AG10803 (cell line): ENCODE measurements at places on chromosomes 16 and 17.

- DNase-seq = no peak
Measured at GRCh38 chr16:57540387-57540786, 2.1 kb upstream of the ADGRG5 start.

GRCh38 chr16:15996432-15997109, 47.2 kb downstream of the ABCC1 start:
- peak; percentile 83 for DNase-seq

GRCh38 chr17:4840893-4841242, 7.7 kb downstream of the MINK1 start:
- DNase-seq = no peak

GRCh38 chr16:3854750-3855541, 25.6 kb downstream of the CREBBP start:
- DNase-seq = no peak

DNA sequence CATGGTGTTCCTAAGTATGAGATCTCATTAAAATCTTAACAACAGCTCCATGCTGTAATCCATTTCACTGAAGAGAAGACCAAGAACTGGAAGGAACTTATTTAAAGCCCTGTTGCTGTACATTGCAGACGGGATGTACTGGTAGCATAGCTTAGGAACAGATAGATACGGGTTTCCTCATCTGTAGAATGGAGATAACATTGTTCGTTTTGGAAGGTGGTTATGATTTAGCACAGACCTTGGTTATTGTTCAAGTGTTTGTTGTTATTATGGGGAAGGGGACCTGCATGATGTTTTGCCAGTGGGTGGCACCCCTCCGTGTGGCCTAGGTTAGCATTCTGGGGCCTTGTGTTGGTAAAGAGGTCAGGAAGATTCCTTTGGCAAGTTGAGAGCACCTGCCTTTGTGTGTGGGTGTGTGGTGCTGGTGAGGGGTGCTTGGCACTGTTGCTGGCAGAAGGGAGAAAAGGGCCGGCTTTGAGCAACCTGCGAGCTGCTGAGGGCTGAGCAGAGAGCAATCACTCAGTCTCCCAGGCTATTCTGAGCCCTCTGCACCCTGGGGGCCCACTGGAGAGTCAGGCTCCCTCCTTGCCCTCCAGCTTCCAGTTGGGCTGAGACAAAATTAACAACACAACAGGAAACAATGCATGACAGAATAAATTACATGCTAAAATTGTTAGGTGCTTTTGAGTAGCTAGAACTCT, 2.3 kb downstream of the TAOK2 start:
- no peak for DNase-seq

DNA sequence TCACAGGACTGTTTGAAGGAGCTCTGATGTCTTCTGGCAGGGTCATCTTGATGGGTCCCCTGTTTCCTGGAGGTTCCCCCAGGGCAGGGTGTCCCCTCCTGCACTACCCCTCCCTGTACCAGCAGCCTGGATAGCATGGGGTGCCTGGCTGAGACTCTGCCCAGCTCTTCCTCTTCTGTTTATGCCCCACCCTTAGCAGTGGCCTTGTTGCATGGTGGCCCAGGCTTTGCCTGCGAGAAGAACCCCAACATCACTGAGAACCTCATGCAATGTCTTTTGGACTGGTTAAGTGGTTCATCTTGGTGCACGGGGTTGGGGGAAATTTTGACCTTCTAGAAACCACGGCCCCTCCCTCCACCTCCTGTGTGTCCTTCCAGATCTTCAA, 121.8 kb downstream of the IRX3 start:
- no peak for DNase-seq

DNA sequence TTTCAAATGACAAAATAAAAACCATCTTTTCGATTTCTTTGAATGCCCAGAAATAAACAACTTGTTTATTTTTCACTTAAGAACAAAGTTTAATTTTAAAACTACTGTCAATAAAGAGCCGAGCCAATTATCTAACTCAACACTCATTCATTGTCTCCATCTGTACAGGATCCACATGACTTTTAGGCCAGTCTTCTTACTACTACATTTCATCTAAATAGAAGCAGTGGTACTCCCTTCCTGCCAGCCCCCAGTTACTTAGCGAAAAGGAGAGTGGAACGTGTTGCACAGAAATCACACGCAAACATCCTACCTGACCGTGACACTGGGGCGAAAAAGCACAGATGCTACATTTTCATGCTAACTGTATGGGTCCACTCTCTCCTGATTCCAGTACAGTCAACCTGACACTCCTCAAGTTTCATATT, 1.2 kb downstream of the GNA13 start:
- DNase-seq = no peak

GRCh38 chr17:180381-181244, 837 bp downstream of the DOC2B start:
- DNase-seq = no peak

- no peak for DNase-seq
Measured at GRCh38 chr17:66855204-66855603, 20.3 kb downstream of the CACNG5 start.

DNA sequence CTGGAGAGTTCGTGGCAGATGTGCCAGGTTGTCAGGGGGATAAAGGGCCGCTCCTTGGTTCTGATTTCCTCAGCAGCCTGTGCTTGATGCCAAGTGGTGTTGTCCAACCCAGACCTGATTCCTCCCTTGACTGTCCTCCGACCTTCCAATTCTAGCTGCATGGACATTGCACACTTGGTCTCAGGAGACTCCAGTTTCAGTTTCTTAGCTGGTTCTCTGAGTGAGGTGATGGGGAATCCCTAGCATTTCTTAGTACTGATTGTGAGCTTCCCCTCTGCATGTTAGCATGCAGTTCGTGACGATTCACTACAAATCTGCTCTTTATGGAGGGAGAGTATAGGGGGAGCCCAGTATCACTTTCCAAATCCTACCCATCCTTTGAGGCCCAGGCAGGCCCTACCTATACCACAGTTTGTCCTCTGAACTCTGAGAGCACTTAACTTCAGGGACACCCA, 12.4 kb upstream of the CCR7 start:
- no peak for DNase-seq

GRCh38 chr16:49495596-49496355, 122.2 kb downstream of the C16orf78 start:
- DNase-seq = no peak

DNA sequence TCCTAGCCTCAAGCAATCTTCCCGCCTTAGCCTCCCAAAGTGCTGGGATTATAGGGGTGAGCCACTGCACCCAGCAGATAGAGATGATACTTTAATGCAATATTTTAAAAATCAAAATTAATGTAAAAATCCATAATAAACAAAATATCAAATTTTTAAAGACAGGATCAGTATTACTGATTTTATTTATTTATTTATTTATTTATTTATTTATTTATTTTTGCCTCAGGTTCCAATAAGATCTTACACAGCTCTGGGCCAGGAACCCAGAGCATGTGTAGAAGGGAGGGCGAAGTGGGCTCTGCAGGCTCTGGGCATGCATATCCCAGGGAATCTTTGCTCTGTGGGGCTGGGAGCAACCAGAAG, 41.6 kb downstream of the FZD2 start:
- no peak for DNase-seq

DNA sequence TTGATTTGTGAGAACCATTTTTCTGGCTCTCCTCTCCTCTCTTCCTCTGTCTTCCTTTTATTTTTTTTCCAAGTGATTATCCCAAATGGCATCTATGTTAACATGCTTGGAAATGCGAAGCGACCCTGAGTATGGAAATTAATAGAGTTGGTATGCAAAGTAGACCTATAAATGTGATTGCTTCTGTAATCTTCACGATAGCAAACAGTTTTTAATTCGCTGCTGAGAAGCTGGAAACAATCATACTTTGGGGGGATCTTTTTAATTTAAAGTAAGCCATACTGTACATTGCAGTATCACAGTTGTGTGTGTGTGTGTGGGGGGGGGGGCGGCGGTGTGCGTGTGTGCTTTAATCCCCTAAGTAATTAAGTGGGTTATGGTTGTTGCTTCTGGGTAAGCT, 233.3 kb downstream of the CDH13 start:
- DNase-seq = no peak

- DNase-seq = no peak
Measured at GRCh38 chr17:79826204-79826680, 13.0 kb downstream of the CBX4 start.

DNA sequence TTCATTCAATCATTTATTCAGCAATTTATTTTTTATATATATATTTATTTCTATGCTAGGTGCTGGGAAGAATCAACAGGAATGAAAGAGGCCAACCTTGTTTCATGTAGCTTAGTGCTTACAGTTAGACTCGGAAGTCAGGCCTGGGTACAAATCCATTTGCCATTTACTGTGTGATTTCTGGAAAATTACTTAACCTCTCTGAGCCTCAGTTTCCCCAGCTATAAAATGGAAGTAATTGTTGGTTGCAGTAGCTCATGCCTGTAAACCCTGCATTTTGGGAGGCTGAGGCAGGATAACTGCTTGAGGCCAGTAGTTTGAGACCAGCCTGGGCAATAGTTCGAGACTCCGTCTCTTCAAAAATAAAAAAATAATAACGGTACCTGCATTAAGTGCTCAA, 27.2 kb upstream of the MLKL start:
- DNase-seq = no peak

GRCh38 chr17:39239640-39240314, 14.0 kb upstream of the STAC2 start:
- no peak for DNase-seq

DNA sequence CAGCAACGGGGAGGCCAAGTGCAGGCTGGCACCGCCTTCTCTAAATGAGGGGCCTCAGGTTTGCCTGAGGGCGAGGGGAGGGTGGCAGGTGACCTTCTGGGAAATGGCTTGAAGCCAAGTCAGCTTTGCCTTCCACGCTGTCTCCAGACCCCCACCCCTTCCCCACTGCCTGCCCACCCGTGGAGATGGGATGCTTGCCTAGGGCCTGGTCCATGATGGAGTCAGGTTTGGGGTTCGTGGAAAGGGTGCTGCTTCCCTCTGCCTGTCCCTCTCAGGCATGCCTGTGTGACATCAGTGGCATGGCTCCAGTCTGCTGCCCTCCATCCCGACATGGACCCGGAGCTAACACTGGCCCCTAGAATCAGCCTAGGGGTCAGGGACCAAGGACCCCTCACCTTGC, 18.5 kb downstream of the NGFR start:
- DNase-seq = no peak

GRCh38 chr17:44707755-44708400, 587 bp upstream of the DBF4B start:
- DNase-seq = no peak

DNA sequence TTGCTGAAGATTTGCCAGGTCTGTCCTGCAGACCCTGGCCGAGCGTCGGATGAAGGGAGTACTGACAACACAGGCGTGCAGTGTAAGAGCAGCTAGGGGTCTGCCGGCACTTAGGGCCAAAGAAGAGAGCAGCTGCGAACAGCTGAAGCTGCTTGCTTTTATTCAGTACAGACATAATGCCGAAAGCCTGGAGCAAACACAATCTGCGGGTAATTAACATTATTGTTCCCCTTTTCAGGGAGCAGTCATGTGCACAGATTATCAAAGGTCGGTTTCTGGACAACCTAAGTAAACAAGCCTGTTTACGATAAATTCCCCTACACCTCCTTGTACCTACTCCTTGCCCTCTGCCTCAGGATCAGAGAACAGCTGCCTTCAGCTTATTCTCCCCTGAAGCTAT, 12.0 kb upstream of the KRT23 start:
- no peak for DNase-seq

- DNase-seq = no peak
Measured at GRCh38 chr16:50235581-50235980, 30.8 kb upstream of the ADCY7 start.

- DNase-seq = no peak
Measured at GRCh38 chr16:68695575-68695974, 41.5 kb upstream of the CDH1 start.

GRCh38 chr16:70590722-70591415, 55.5 kb upstream of the IL34 start:
- DNase-seq = no peak

GRCh38 chr16:31452631-31453106, 6.6 kb upstream of the ARMC5 start:
- DNase-seq = peak; percentile 96

- DNase-seq = no peak
Measured at GRCh38 chr17:75595284-75595919, 7.8 kb downstream of the MYO15B start.

DNA sequence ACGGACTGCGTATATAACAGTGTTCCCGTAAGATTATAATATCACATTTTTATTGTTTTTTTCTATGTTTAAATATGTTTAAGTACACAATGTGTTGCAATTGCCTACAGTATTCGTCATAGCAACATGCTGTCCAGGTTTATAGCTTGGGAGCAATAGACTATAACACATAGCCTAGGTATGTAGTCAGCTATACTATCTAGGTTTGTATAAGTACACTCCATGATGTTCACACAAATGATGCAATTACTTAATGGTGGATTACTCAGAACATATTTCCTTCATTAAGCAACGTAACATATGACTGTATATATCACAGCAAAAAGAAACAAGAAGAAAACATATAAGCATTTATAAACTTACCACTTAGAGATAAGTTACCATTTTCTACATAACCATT, 160.0 kb downstream of the CBLN1 start:
- DNase-seq = no peak

DNA sequence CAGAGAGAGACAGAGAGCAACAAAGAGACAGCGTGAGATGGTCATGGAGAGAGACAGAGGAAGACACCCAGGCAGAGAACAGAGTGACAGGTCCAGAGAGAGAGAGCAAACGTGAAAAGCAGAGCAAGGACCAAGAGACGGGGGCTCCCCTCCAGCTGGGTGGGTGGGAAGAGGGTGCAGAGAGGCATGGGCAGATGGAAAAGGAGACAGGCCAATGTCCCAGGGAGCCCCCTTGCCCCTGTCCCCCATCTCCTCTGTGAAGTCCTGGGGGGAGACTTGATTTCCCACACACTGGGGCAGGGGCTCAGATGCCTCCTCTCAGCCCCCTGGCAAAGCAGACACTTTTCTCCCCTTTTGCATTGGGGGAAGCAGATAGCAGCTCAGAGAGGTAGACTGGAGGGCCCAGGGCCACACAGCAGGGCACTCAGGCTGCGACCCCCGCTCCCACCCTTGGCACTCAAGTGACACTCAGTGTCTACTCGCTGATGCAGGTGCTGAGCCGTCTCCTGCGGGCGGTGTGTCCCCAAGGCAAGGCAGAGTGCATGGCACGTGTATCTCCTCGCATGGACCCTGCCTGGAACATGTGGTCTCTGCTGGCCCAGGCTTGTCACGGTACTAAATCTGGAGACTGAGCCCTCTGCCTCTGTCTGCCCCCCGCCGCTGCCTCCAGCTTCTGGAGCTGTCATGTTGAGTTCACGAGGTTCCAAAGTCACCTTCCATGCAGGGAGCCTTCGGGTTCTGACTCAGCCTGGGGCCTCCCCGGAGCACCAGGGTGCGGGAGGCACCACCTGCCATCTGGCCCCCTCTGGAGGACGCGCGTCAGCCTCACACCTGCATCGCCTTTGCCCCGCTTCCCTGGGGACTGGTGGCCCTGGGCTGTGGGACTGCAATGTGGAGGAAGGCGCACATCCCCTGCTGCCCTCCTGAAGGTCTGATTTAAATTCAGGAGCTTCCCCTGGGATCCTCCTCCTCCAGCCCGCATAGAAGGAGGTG, 215.9 kb upstream of the GSE1 start:
- no peak for DNase-seq

GRCh38 chr17:35978346-35978745, 3.0 kb downstream of the CCL16 start:
- DNase-seq = no peak

GRCh38 chr17:6243186-6243585, 173.0 kb downstream of the WSCD1 start:
- DNase-seq = no peak

GRCh38 chr16:3472878-3473595, 22.3 kb downstream of the C16orf90 start:
- DNase-seq = peak; percentile 36
